K562 (cell line): ENCODE measurements at places on chromosomes 6 and 20. TPM values are rescaled to one million over a fixed set of nuclear protein-coding genes. Genes with fewer than 3 reads are reported as not detected.

GRCh38 chr6:37696841-37697662 is 631 bp downstream of the MDGA1 start:
- H3K36me3 ChIP-seq: no peaks in the 10 kb centered on the region
- peaks cover 86% of the 10 kb centered on the region for H3K27me3 ChIP-seq
- H3K4me3 ChIP-seq: peak overlapping the region; percentile 47
- H3K4me1 ChIP-seq: peaks cover 3% of the 10 kb centered on the region; the same call in 2 of the 3 replicates
- DNase-seq: peak; percentile 63
- no peak overlapping the region for H3K27ac ChIP-seq

GRCh38 chr6:18497006-18497405 is 109.9 kb downstream of the RNF144B start:
- no peaks in the 10 kb centered on the region for H3K36me3 ChIP-seq
- H3K27me3 ChIP-seq: no peaks in the 10 kb centered on the region
- no peak overlapping the region for H3K27ac ChIP-seq

- no peak overlapping the region for H3K4me3 ChIP-seq
- H3K4me1 ChIP-seq: peaks cover 42% of the 10 kb centered on the region
- no peak overlapping the region for H3K27ac ChIP-seq
- H3K27me3 ChIP-seq: no peaks in the 10 kb centered on the region
These were observed 6.0 kb upstream of the FASTKD5 start for GRCh38 chr20:3165473-3166337.

GRCh38 chr6:117352466-117353081 is 73.2 kb downstream of the ROS1 start:
- H3K4me3 ChIP-seq: no peak overlapping the region
- no peaks in the 10 kb centered on the region for H3K27me3 ChIP-seq
- H3K4me1 ChIP-seq: no peaks in the 10 kb centered on the region
- no peak overlapping the region for H3K27ac ChIP-seq

GRCh38 chr6:111774346-111774703 is 98.9 kb downstream of the FYN start:
- DNase-seq: no peak
- no peak overlapping the region for H3K4me3 ChIP-seq
- no peaks in the 10 kb centered on the region; the same call in 2 of the 3 replicates for H3K36me3 ChIP-seq
- H3K27ac ChIP-seq: no peak overlapping the region
- H3K27me3 ChIP-seq: no peaks in the 10 kb centered on the region; the same call in 1 of the 2 replicates

GRCh38 chr6:79184086-79184485 is 50.4 kb downstream of the HMGN3 start:
- H3K4me3 ChIP-seq: no peak overlapping the region
- H3K36me3 ChIP-seq: no peaks in the 10 kb centered on the region
- no peak for DNase-seq
- no peak overlapping the region for H3K27ac ChIP-seq
- no peaks in the 10 kb centered on the region for H3K4me1 ChIP-seq

DNA sequence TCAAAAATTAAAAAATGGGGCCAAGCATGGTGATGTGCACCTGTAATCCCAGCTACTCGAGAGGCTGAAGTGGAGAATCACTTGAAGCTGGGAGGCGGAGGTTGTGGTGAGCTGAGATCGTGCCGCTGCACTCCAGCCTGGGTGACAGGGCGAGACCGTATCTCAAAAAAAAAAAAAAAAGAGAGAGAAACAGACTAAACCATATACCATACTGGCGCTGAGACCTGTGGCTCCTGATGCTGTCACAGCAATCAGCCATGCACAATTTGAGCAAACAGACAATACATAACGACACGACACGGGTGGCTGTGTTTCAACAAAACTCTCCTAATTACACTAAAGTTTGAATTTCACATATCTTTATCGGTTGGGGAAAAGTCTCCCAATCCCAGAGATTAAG is 14.9 kb upstream of the CBFA2T2 start:
- no peak overlapping the region for H3K4me3 ChIP-seq
- H3K36me3 ChIP-seq: no peaks in the 10 kb centered on the region
- peaks cover 16% of the 10 kb centered on the region for H3K27me3 ChIP-seq
- no peak for DNase-seq
- H3K27ac ChIP-seq: no peak overlapping the region

- no peak overlapping the region for H3K27ac ChIP-seq
- no peak for DNase-seq
- H3K27me3 ChIP-seq: no peaks in the 10 kb centered on the region
- H3K36me3 ChIP-seq: no peaks in the 10 kb centered on the region
- no peak overlapping the region for H3K4me3 ChIP-seq
- no peaks in the 10 kb centered on the region for H3K4me1 ChIP-seq
These were observed 425.2 kb upstream of the OPRM1 start for GRCh38 chr6:153613719-153614455.

DNA sequence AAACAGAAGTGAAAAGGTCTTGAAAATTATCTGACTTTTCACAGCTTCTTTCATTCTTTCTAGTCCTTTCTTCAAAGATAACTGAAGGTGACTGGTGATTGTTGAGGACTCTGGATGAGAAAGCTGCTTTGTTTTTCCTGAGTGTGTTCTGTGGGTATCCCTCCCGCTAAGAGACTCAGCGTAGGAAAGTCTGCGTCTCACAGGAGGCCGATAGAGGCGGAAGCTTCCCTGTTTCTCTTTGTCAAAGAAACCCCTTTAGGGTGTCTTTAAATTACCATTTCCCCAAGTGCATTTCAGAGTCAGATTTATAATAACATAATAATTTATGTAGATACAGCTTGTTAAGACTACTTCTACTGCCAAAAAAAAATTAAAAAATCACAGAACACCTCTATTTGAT is 31.2 kb upstream of the IRF4 start:
- no peaks in the 10 kb centered on the region for H3K36me3 ChIP-seq
- no peak overlapping the region for H3K4me3 ChIP-seq
- peaks cover 84% of the 10 kb centered on the region for H3K27me3 ChIP-seq
- no peak for DNase-seq
- H3K27ac ChIP-seq: no peak overlapping the region

GRCh38 chr6:16523606-16524379 is 237.5 kb downstream of the ATXN1 start:
- DNase-seq: no peak
- no peak overlapping the region for H3K4me3 ChIP-seq
- no peaks in the 10 kb centered on the region for H3K36me3 ChIP-seq

- H3K36me3 ChIP-seq: no peaks in the 10 kb centered on the region
- no peak overlapping the region for H3K27ac ChIP-seq
- no peak for DNase-seq
- H3K27me3 ChIP-seq: no peaks in the 10 kb centered on the region
- no peaks in the 10 kb centered on the region for H3K4me1 ChIP-seq
- no peak overlapping the region for H3K4me3 ChIP-seq
These were observed 223.8 kb downstream of the HAO1 start for GRCh38 chr20:7716286-7716972.

DNA sequence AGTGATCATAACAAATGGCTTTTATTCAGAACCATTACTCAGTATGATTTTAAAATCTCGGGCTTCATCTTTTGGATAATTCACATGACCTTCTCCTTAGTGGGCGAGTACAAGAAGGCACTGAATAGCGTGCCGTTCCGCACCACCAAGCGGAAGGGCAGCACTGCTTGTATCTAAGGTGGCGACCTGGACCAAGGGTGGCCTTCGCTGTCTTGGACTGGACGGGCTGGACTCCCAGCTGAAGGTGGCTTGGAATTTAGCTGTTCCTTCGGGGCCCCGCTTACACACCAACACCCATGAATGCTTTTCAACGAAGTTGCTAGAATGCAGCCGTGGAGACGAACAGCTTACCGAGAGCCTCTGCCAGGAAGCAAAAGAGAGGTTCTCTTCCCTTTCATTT is 168.6 kb upstream of the AGPAT4 start:
- H3K4me1 ChIP-seq: peaks cover 4% of the 10 kb centered on the region
- no peak overlapping the region for H3K4me3 ChIP-seq
- no peaks in the 10 kb centered on the region for H3K36me3 ChIP-seq
- H3K27me3 ChIP-seq: peaks cover 80% of the 10 kb centered on the region
- H3K27ac ChIP-seq: no peak overlapping the region

- no peak for DNase-seq
- no peaks in the 10 kb centered on the region for H3K27me3 ChIP-seq
- H3K4me3 ChIP-seq: no peak overlapping the region
- H3K4me1 ChIP-seq: no peaks in the 10 kb centered on the region
- peaks cover 64% of the 10 kb centered on the region for H3K36me3 ChIP-seq
These were observed 35.4 kb downstream of the FBXO9 start for GRCh38 chr6:53100561-53100960.

DNA sequence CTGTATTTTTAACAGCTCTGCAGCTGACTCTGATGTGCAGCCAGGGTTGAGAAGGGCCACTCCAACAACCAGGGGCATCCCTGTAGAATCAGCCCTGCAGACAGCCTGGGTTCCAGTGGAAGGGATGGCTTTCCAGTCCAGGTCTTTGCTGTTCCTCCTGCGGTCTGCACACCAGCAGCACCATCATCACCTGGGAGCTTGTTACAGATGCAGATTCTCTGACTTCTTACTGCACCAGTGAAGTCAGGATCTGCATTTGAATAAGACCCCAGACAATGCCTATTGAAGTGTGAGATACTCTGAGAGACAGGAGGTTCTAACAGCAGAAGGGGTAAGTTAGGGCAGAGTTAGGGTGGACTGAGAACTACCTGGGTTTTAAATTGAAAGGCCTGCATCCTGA is 151.3 kb downstream of the F13A1 start:
- DNase-seq: no peak
- H3K4me3 ChIP-seq: no peak overlapping the region
- H3K4me1 ChIP-seq: no peaks in the 10 kb centered on the region
- no peaks in the 10 kb centered on the region for H3K36me3 ChIP-seq

DNA sequence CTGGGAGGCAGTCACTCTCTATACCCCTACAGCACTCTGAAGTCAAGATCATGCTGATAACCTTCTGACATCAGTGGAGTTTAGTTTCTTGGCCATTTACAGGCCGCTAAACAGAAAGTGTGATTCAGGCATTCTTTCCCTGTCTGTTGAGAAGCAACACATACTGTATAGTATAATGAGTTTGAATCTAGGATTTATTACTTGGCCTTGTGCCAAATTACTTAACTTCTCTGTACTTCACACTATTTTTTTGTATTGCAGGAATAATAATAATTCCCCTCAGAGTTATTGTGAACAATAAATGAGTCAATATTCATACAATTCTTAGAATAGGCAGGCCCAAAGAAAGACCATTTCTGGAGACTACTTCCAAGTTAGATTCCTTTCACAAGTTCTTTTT is 4.1 kb downstream of the ZNF391 start:
- DNase-seq: no peak
- H3K27ac ChIP-seq: no peak overlapping the region
- H3K4me3 ChIP-seq: no peak overlapping the region
- no peaks in the 10 kb centered on the region for H3K36me3 ChIP-seq
- peaks cover 4% of the 10 kb centered on the region; the same call in 2 of the 3 replicates for H3K4me1 ChIP-seq

DNA sequence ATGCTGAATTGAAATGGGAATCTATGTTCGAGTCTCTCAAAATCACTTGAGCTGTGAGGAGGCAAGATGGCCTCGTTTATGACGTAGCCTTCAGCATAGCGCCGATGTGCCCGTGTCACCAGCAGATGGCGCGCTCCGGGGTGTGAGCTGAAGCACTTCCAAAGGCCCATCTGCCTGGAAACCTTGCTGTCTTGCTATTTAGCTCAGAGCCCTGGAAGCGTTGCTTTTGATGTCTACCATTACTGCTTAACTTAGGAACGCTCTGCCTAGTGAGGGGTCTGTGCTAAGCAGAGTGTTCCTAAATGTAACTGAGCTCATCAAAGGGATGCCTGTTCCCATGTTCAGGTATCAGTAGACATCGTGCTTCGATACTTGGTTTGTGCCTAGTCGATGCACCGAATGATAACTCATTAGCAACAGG is 67.7 kb downstream of the SYCP2L start:
- H3K4me3 ChIP-seq: no peak overlapping the region
- DNase-seq: peak; percentile 76
- H3K36me3 ChIP-seq: peaks cover 27% of the 10 kb centered on the region
- no peak overlapping the region for H3K27ac ChIP-seq
- H3K4me1 ChIP-seq: no peaks in the 10 kb centered on the region; the same call in 1 of the 2 replicates

DNA sequence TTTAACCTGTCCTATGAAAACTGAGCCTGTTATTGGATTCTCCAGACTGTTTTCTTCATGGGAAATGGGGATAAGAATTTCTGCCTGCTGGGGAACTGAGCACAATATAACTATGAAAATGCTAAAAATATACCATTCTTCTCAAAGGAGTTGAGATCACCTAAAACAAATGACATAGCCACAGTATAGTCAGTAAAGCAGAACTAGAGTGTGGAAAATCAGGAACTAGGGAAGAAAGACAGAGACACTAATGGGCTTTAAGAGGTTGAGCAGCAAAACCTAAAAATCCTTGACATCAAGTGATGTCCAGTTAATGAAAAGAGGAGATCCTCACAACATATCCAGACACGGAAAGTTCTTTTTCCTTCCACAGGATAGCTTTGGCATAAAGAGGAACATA is 215.7 kb upstream of the CST7 start:
- H3K4me1 ChIP-seq: no peaks in the 10 kb centered on the region
- DNase-seq: no peak
- no peak overlapping the region for H3K27ac ChIP-seq
- H3K36me3 ChIP-seq: no peaks in the 10 kb centered on the region

- H3K36me3 ChIP-seq: no peaks in the 10 kb centered on the region
- no peak overlapping the region for H3K4me3 ChIP-seq
- H3K4me1 ChIP-seq: no peaks in the 10 kb centered on the region
- H3K27me3 ChIP-seq: no peaks in the 10 kb centered on the region
These were observed 176.2 kb downstream of the ASCC3 start for GRCh38 chr6:100704961-100705360.

- no peak overlapping the region for H3K27ac ChIP-seq
- H3K4me1 ChIP-seq: no peaks in the 10 kb centered on the region
These were observed 225.0 kb downstream of the ALDH8A1 start for GRCh38 chr6:134724771-134725340.

- peaks cover 40% of the 10 kb centered on the region for H3K4me1 ChIP-seq
- no peaks in the 10 kb centered on the region; the same call in 2 of the 3 replicates for H3K36me3 ChIP-seq
- no peak overlapping the region for H3K27ac ChIP-seq
- no peak for DNase-seq
These were observed 121.4 kb downstream of the AGPAT4 start for GRCh38 chr6:161152527-161152862.

DNA sequence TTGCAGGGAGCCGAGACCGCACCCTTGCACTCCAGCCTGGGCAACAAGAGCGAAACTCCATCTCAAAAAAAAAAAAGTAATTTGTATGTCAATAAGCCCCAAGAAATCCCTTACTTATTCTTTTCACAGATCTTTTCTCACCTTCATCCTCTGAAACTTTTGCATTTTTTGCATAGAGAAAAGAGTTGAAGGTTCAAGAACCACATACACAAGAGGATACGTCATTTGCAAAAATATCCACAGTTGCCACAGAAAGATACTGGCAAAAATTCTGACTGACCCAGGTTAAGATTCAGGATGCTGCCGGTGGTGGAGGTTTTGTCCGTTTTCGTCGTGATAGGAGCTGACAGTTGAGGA is 94.5 kb downstream of the ZMYND8 start:
- H3K27me3 ChIP-seq: no peaks in the 10 kb centered on the region
- no peaks in the 10 kb centered on the region for H3K4me1 ChIP-seq
- no peak overlapping the region for H3K27ac ChIP-seq
- no peak for DNase-seq
- peaks cover 96% of the 10 kb centered on the region for H3K36me3 ChIP-seq

Gene PDE10A
- total RNA-seq: 0.04 and 0.13 TPM in 2 replicates

Gene RAD21L1
- 1.3 and 1.7 TPM in 2 replicates for total RNA-seq

Gene HLA-DRB5
- 0.27 TPM in 1 of 2 replicates, not detected in the other for total RNA-seq

Gene TRIM10
- 0.58 and 0.86 TPM in 2 replicates for total RNA-seq

Gene TBXT
- not detected in 2 replicates for total RNA-seq
